ENCODE measurements at places on chromosomes 7 and 10.

GRCh38 chr10:46308113-46308415, 21.3 kb downstream of the ANTXRL start:
- no peak for DNase-seq

DNA sequence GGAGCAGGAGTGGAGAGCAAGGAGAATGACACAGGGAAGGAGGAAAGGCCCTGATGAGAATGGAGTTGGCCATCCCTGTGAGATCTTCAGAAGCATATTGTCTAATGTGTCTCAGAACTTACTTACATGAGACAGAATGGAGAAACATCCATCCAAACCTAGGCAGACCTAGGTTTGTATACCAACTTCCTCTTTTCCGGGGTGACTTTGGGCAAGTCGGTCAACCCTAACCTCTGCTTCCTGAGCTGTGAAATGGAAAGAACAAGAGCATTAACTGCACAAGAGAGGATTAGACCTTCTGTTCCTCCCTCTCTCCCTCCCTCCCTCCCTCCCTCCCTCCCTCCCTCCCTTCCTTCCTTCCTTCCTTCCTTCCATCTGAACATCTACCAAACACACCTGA, 4.5 kb downstream of the GHRHR start:
- no peak for DNase-seq

GRCh38 chr10:126224967-126225671, 163.2 kb downstream of the ADAM12 start:
- DNase-seq = no peak

DNA sequence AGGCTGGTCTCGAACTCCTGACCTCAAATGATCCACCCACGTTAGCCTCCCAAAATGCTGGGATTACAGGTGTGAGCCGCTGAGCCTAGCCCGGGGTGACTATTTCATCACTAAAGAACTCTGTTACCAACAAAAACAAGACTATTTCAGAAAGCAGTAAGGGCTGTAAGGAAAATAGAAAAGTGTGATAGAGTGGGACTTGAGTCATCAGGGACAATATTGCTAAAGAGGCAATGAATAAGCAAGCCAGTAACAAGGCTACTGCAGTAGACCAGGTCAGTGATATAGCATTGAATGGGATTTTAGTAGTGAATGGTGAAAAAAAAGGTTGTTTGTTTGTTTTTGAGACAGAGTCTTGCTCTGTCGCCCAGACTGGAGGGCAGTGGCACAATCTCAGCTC, 51.7 kb downstream of the SVOPL start:
- DNase-seq = no peak

DNA sequence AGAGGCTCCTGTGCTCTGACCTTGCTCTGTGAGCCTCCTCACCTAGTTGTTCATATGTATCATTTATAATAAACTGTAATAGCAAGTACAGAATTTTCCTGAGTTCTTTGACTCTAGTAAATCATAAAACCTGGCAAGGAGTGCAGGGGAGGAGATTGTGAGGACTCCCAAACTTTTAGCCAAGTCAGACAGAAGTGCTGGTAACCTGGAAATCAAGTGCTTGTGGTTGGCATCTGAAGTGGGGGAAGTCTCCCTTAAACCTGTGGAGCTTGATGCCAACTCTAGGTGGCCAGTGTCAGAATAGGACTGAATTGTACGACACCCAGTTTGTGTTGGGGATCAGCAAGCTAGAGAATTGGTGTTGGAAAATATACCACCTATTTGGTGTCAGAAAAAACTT, 206.3 kb upstream of the GRB10 start:
- DNase-seq = no peak

DNA sequence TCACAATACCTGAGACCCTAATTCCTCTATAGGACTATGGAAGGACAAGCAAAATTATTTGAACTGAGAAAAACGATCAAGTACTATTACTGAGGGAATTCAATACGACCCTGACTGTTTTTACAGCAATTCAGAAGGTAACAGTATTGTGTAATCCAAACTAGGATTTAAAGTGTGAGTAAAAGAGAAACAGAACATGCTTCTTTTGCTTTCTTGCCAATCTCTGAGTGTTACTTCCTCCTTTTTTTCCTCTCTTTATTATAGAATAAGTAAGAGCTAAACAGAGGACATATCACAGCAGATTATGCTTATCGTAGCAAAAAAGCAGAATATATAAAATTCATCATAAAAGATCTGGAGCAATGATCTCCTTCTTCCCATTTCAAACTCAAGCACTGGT, 292.1 kb downstream of the THSD7A start:
- peak; percentile 20 for DNase-seq

- DNase-seq = no peak
Observed at GRCh38 chr7:68509603-68510002, 1088.7 kb upstream of the AUTS2 start.

GRCh38 chr7:134248196-134248595, 68.5 kb downstream of the SLC35B4 start:
- DNase-seq = no peak

- peak; percentile 15 for DNase-seq
Observed at GRCh38 chr10:53209944-53210611, 437.5 kb upstream of the MBL2 start.

DNA sequence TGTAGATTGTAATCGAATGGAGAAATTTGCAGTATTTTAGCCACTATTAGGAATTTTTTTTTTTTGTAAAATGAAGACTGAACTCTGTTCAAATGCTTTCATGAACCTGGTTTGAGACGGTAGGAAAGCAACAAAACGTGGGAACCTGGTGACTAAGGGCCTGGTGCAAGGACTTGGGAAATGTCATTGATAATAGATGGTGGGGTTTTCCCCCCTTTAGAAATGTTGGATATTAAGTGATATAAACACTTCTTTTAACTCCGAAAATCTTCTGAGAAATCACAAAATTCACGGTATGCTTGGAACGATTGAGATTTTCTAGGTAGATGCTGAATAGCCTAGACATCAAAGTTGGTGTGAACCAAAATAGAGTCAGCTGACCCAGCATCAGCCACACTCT, 6.4 kb downstream of the IFIT2 start:
- DNase-seq = no peak

DNA sequence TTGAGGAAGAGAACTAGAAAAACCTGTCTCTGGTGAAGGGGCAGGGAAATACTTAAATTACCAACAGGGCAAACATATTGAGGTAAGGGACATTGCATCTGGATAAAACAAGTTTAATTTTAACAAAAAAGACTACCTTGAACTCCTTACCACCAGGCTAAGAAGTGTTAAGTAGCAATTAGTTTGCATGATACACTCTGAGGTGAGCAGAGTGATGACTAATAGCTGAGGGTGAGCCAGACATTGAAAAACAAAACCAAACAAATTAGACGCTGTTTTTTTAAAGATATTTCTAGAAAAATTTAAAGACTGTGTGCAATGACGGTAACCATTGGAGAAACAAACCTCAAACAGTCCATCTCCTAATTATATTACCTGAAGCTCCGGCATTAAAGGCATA, 105.9 kb downstream of the ANKRD7 start:
- no peak for DNase-seq

- peak; percentile 39 for DNase-seq
Observed at GRCh38 chr7:140230516-140230860, 53.7 kb upstream of the KDM7A start.

GRCh38 chr10:29202386-29202940, 86.4 kb upstream of the LYZL1 start:
- DNase-seq = no peak

DNA sequence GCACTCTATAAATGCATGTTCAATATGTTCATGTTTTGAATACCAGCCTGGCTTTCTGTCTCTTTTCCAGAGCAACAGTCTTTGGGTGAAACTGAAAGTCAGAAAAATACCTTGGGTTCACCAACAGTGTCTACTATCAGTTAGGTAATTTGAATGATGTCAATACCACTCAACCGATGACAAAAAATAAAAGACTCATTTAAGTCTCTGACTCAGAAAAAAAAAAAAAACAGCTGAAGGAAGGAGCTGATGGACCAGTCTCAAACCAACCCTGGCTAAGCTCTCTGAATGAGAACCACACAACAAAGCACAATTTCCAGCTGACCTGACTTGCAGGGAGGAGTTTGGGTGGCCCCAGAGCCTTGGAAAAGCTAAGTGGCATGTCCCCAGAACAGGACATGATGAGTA, 42.5 kb downstream of the ABLIM1 start:
- DNase-seq = no peak

GRCh38 chr10:34530778-34531177, 284.3 kb downstream of the PARD3 start:
- DNase-seq = no peak

GRCh38 chr7:44333911-44334733, 8.7 kb upstream of the CAMK2B start:
- DNase-seq = no peak

DNA sequence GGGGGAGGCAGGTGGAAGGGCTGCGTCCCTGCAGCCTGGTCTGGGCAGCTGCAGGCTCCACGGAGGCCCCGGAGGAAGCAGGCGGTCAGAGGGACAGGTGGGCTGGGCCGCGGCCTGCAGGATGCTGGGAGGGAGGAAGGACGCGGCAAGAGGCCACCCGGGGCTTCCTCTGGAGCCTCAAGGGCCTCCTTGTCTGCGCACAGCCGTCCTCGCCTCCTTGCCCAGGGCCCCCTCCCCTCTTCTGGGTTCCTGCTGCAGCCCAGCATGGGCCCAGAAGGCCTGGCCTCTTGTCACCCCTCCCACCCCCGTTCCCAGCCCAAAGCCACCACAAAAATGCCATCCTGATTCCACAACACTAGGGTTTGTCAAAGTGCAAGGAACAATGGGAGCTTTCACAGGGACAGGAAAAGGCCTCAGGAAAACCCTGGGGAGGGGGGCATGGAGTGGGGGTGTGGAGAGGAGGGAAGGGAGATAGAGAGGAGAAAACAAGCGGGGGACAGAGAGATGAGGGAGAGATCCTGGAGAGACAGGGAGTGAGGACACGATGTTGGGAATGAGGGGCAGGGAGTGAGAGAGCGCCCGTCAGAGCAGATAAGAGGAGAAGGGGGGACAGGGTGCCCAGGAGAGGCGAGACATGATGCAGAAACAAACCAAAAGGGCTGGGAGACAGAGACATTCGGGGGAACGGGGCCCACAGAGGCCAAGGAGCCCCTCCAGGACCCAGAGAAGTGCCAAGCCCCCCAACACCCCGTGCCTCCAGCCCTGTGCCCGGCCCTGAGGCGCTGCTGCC, 41.8 kb downstream of the ZCCHC24 start:
- peak; percentile 29 for DNase-seq

- DNase-seq = no peak
Observed at GRCh38 chr10:97000487-97001182, 168.5 kb downstream of the LCOR start.

All from fibroblast of skin of right quadriceps (primary cell).